Naive thymus-derived CD8-positive, alpha-beta T cell (primary cell): ENCODE measurements at places on chromosomes 1 and 21. TPM values are rescaled to one million over a fixed set of nuclear protein-coding genes. Genes with fewer than 3 reads are reported as not detected.

The TPTE gene
- total RNA-seq, result not detected

- no peak for DNase-seq
Observed at GRCh38 chr1:50646526-50646925, 223.3 kb upstream of the DMRTA2 start.

DNA sequence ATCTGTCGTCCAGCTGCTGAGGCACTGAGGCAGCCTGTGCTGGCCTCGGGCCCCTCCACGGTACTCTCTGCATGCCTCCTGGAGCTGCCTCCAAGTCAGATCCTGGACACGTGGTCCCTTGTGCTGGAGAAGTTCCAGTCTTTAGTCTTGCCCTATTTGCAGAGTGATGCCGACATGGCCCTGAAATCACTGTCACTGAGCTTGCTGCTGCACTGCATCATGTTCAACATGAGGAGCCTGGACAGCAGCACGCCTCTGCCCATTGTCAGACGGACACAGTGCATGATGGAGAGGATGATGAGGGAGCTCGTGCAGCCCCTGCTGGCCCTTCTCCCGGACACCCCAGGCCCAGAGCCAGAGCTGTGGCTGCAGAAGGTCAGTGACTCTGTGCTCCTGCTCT is 10.0 kb downstream of the URB2 start:
- no peak for DNase-seq

GRCh38 chr1:198913667-198914066 is 274.8 kb downstream of the PTPRC start:
- no peak for DNase-seq
